ENCODE measurements at places on chromosomes 4 and X.

- DNase-seq = no peak
These were observed 22.5 kb upstream of the NAA11 start for GRCh38 chr4:79348405-79348804.

- peak; percentile 87 for DNase-seq
These were observed 34.8 kb downstream of the UBE2K start for GRCh38 chr4:39732728-39733127.

GRCh38 chr4:15894921-15895916, 43.3 kb downstream of the FGFBP1 start:
- DNase-seq = no peak

DNA sequence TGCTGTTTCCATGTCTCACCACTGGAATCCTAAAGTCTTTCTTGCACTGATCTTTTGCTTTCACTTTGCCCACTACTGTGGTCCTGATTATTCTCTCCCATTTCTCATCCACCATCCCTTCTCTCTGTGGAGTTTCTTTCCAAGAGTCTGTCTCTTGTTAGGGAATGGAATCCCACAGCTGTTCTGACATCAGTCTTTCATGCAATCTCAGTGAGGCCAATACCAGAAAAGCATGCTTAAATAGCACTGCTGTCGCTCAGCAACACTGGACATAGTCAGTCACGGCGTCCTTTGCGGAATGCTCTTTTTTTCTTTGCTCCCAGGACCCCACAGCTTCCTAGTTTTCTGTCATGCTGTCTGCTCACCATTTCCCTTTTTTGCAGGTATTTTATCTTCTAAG, 20.1 kb downstream of the SLITRK4 start:
- no peak for DNase-seq

DNA sequence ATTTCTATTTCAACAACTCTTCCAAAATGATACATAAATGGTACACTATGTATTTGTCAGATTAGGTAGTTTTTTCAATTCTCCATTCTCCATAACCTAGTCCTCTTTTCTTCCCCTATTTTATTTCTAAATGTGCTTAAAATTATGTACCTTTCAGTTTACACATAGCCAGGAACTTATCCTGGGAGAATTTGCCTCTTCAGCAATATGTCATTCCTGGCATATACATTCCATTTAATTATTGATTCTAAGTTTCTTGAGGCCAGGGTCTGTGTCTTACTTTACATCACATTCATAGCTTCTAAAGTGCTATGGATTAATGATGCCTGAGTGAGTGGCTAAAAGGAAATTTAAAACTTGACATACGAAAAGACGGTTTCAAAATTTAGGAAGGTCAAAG, 199.8 kb downstream of the PDGFRA start:
- DNase-seq = no peak

DNA sequence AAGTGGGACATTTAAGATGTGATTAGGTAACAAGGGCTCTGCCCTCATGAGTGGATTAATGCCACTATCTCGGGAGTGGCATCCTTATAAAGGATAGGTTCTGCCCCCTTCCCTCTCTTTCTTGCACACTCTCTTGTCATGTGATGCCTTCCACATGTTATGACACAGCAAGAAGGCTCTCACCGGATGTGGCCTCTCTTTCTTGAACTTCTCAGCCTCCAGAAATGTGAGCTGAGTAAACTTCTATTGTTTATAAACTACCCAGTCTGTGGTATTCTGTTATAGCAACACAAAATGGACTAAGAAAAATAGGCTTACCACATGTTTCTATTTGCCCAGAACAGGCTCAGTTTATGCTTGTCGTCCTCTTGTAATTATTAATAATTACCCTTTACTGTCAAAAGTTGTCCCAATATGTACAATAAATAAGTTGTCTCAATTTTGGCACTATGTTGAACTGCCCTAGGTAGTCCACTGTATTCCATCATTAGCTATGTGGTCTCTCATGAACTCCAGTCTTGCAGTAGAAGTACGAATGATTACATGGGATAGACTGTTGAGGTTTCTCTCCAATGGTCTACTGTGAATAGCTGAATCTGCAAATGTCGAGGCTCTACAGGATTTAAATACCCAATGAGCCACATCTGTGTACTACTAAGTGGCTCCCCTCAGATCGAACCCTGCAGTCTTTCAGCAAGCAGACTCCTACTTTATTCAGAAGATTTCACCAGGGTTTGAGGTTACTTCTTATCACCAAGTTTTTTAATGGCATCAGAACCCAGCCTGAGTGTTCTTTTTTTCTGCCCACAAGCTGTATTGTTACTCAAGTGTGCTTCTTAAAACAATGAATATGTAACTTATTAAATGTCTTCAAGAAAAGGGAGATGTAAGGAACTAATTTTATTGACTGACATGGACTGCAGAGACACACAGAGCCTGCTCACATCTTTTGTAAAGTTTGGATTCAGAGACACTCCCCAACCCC, 102.0 kb upstream of the LEF1 start:
- peak; percentile 69 for DNase-seq

GRCh38 chrX:154365997-154366665, 8.3 kb downstream of the FLNA start:
- no peak for DNase-seq

- DNase-seq = peak; percentile 2
These were observed 496.6 kb downstream of the STIM2 start for GRCh38 chr4:27357283-27357682.

- no peak for DNase-seq
These were observed 179.6 kb downstream of the TMA16 start for GRCh38 chr4:163673848-163674697.

- DNase-seq = no peak
These were observed 343.5 kb upstream of the GATB start for GRCh38 chr4:152104356-152104755.

DNA sequence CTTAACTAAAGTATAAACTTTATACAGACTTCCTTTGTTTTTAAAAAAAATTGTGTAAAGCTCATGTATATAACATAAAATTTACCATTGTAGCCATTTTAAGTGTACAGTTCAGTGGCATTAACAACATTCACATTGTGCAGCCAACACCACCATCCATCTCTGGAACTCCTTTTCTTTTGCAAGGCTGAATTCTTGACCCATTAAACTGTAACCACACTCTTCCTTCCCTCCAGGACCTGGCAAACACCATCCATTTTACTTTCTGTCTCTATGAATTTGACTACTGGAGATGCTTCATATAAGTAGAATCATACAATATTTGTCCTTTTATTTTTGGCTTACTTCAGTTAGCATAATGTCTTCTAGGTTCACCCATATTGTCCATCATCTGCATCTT, 104.7 kb downstream of the RASL11B start:
- no peak for DNase-seq

- peak; percentile 56 for DNase-seq
These were observed 4.9 kb downstream of the ELF2 start for GRCh38 chr4:139171876-139172691.

DNA sequence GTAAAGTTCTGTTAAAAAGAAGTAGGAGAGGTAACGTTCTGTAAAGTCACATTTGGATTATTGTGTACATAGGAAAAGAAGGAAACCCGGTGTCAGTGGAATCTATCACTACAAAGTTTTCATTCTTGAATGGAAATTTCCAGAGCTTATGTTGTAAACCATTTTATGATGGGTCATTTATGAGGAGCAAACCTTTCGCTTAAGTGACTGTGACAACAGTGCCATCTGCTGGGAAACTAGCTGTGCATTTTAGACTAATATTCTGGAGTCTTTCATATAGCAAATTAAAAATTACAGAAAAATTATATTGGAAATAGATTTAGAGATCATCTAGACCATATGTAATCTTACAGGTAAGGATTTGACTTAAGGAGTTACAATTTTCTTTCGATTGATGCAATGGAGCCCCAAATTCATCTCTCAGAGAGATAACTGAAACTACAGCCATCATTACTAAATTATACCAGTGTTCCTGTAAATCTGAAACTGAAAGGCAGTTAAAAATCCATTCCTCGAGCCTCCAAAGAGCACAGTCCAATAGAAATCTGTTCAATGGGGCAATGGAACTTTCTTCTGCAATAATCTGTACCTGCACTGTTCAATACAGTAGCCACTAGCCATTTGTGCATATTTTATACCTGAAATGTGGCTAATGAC, 26.9 kb downstream of the ASB9 start:
- DNase-seq = peak; percentile 43

DNA sequence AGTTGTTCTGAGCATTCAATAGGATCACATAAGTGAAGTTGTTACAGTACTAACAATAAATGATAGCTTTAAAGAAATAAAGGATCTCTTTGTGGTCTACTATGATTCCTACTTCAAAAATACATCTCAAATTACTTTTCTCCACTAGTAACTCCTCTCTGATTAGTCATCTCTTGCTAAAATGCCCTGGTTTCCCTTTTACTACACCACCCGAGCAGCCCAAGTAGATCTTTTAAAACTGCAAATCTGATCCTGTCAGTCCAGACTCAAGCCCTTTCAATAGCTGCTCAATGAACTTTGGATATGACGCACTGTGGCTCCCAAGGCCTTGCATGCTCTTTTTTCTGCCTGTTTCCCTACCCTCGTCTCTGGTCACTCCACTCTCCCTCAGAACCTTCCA, 97.5 kb downstream of the MAOA start:
- no peak for DNase-seq

GRCh38 chr4:174520660-174521059, 1.6 kb downstream of the HPGD start:
- DNase-seq = no peak

GRCh38 chrX:118164138-118164537, 47.5 kb upstream of the KLHL13 start:
- DNase-seq = no peak
